ENCODE measurements at places on chromosomes 6 and 20.

- DNase-seq = no peak
Measured at GRCh38 chr20:50253101-50253500, 62.5 kb downstream of the CEBPB start.

DNA sequence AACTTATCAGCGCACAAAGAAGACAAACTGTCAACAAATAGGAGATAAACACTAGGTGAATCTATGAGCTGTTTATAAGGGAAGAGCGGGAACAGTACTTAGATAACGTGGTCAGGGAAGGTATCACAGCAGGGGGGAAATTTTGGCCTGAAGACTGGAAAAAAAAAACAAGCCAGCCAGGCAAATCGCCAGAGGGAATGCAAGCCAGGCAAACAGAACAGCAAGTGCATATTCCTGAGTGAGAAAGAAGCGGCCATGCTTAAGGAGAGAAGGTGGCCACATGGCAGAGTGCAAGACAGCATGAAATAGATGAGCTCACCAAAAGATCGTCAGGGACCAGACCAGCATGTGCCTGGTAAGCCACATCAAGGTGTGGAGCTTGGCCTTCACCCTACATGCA lies 466.5 kb upstream of the ARID1B start:
- DNase-seq = no peak

GRCh38 chr6:93792746-93793145 lies 373.4 kb upstream of the EPHA7 start:
- no peak for DNase-seq

DNA sequence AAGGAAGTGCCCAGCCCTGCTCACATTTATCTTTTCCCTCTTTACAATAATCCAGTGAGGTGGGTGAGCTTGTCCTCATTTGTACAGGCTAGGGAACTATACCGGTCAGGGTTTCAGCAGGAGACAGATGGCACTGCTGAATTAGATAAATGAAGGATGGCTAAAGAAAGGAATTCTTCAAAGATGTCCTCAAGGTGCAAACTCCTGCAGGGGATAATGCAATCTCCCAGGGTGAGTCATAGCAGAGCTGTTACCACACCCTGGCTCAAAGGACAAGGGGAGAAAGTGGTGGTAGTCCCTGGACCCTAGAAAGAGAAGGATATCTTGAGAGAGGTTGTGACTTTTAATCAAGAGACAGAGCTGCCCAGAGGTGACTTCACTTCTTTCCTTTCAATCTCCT lies 66.7 kb downstream of the RFPL4B start:
- DNase-seq = no peak

GRCh38 chr6:31121131-31121790 lies 1.0 kb upstream of the CDSN start:
- DNase-seq = no peak

GRCh38 chr6:141133836-141134235 lies 998.9 kb upstream of the GJE1 start:
- no peak for DNase-seq

DNA sequence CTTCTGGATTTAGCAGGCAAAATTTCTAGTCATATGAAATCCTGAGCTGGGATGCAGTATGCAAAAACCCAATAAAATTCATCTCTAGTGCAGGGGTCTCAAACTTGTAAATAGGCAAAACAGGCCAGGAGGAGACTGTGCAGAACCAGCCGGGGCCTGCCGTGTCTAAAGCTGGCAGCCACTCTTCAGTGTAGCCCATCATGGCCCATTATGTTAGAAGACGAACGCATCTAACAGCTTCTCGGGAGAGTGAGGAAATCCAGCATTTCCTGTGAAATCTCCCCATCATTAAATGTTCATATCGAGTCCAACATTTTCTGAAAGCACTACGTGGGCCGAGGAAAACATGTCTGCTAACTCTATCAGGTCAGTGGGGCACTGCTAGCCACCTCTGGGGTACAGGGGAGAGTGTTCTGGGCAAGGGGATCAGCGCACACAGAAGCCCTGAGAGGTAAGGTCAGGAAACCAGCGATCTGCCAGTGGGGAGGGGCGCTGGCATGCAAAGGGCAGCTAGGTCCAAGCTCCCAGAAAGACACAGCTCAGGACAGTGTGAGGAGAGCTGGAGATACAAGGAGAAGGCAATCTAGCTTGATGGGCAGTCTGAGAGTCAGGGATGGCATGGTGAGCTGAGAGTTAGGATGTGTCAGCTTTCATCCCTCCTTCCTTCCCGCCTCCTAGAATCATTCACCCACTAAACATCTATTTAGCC lies 144.2 kb downstream of the PREX1 start:
- no peak for DNase-seq

DNA sequence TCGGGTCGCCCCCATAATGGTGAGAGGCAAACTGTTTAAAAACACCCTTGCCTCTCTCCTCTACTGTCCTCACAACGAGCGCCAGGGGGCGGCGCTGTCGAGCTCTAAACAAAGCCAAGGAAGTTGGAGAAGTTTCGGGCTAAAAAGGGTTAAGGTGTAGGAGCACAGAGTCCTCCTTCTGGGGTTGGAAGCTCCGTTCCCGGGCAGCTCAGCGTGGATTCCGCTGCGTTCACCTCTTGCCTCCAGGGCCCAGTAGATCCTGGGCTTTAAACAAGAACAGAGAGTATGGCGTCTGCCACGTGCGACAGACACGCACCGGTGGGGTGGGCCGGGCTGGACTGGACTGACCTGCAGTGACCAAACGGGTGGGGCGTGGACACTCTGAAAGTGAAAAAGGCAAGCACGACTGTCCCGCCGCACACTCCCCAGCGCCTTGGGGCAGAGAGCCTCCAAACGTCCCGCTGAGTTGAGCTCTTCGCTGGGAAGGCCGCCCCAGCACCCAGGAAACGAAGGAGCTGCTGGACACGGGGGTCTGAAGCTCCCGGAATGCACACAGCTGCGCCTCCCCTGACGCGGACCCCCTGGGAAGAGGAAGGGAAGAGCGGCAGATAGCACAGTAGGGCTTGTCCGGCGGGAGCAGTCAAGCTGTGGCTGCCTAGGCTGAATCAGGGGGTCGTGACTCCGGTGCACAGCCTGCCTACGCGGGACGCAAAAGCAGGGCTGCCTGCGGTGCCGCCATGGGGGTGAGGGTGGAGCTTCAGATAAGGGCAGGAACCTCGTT lies 1.6 kb upstream of the THBD start:
- DNase-seq = no peak

DNA sequence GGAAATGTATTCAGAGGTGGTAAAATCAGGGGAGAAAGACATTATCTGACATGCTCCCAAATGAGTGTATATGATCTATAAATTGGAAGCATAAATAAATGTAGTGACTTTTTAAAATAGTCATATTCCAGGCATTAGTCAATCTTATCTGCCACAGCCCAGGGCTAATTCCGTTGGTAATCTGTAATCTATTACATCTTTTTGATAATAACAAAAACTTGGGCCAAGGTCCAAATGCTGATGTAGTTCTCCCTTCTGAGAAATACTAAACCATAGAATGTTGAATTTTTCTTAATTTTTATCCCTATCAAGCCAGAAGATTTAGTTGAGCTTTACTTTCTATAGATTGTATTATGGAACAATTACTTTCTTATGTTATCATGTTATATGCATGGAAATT lies 1279.8 kb downstream of the EPHA7 start:
- no peak for DNase-seq

- DNase-seq = no peak
Measured at GRCh38 chr6:155787168-155787567, 331.5 kb upstream of the NOX3 start.

DNA sequence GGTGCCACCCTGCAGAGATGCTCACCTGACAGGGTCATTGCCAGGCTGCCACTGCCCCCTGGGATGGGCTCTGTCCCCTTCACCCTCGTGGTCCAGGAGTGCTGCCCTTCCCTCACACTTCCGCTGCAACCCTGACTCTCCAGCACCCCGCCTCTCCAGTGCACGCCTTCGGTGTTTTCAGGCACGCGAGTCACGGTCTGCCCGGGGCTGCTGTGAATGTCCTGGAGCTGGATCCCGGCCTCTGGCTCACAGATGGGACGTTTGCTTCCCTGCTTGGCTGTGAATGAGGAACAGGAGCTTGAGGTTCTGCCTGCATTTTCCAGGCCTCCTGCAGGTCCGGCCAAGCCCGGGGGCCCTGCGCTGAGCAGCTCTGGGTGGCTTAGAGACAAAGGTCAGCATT lies 343.4 kb downstream of the SMOC2 start:
- DNase-seq = no peak

GRCh38 chr6:142356884-142357225 lies 55.0 kb downstream of the ADGRG6 start:
- DNase-seq = no peak

- DNase-seq = no peak
Measured at GRCh38 chr20:64234291-64234791, 21.2 kb upstream of the PCMTD2 start.

- no peak for DNase-seq
Measured at GRCh38 chr6:79861023-79861422, 86.3 kb downstream of the ELOVL4 start.

DNA sequence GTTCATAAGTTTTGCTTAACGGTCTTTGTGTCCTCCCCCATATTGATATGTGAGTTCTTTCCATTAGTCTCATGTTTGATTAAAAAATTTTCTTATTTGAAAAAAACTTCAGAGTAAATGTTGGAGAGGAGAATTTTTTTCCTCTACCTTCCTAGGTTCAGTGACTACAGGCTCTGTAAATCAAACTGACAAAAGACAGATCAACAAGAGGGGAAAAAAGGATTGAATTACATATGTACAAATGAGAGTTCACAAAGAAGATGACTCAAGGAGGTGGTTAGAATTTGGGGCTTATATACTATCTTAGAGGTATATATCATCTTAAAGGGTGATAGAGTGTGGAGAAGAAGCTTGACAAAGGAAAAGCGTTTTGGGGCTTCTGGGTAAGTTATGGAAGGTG lies 5.6 kb downstream of the TMC2 start:
- no peak for DNase-seq

- no peak for DNase-seq
Measured at GRCh38 chr6:81636930-81637568, 115.4 kb downstream of the TENT5A start.

DNA sequence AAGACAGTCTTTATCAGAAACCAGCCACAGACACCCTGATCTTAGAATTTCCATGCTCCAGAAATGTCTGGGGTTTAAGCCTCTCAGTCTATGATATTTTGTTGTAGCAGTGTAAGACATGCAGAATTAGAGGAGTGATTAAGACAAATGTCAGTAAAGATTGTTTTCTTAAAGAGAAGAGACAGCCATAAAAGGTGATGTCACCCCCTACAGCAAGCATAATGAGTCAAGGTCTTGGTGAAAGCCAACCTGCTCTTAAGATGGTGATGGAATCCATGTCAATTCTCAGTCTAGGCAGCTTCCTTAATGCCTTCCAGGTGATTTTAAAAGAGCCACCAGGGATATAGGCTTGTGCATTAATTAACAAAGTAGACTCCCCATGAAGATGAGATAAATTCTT lies 849.9 kb upstream of the EPHA7 start:
- no peak for DNase-seq

DNA sequence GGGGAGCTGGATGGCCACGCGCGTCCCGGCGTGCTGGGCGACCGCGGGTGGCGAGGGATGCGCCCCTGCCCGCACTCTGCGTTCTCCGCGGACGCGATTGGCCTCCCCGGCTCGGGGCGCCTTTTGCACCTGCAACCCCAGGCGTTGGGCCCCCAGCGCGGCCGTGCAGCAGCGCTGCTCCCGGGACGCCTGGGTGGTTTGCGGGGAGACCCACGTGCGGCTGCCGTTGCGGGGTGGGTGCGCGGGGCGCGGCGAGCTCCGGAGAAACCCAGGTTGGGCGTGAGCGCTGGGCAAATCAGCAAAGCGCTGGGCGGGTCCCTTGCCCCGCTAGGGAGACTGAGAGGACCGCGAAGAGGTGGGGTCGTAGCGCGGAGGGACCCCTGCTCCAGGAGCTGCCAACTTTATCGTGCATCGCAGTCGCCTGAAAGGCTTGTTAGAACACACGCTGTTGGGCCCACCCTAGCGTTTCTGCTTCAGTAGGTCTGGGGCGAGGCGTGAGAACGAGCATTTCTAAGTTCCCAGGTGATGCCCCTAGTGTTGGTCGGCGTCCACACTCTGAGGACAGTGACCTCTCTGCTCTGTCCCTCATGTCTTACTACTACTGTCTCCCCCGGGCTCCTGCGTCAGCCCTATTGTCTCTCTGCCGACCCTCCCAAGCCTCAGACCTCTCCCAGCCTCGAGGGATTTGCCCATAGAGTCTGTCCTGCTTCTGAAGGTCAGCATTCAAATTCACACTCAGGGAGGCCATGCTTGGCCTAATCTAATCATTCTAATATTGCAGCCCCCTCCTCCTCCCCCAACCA lies 538 bp upstream of the ZFP64 start:
- DNase-seq = no peak

GRCh38 chr6:44049989-44050871 lies 77.0 kb downstream of the MRPL14 start:
- no peak for DNase-seq

- DNase-seq = no peak
Measured at GRCh38 chr20:44342248-44342647, 5.4 kb downstream of the R3HDML start.

DNA sequence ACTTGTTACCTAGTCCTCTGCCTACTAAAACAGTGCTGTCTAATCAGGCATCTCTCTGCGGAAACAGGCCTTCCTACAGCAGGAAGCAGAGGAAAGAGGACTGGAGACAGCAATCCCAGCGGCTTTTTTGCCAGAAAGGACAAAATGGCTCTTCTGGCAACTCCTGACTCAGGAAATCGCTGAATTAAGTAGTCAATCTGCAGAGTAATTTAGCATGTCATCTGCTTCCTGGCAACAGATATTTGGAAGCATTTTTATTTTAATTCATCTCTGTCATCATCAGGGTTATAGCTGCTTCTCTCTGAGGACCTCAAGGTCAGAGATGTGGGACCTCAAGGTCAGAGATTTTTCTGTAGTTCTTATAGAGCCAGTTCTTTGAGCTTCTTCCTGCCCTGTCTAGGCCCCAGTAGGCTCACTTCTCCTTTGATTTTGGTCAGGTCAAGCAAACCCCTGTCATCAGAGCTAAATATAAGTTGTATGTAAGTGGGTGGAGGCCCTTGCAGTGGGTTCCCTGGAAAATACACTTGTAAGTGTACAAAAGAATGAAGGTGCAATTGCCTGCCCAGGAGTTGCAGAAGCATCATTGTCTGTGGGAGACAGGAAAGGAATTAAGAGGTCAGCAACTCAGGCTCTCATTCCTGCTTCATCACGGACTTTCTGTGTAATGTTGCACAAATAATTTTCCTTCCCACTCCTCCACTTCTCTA lies 229.4 kb downstream of the ALDH8A1 start:
- DNase-seq = no peak

GRCh38 chr20:62376112-62377063 lies 9.3 kb upstream of the LAMA5 start:
- DNase-seq = no peak

- DNase-seq = no peak
Measured at GRCh38 chr6:151325075-151326050, 66.0 kb downstream of the ZBTB2 start.

DNA sequence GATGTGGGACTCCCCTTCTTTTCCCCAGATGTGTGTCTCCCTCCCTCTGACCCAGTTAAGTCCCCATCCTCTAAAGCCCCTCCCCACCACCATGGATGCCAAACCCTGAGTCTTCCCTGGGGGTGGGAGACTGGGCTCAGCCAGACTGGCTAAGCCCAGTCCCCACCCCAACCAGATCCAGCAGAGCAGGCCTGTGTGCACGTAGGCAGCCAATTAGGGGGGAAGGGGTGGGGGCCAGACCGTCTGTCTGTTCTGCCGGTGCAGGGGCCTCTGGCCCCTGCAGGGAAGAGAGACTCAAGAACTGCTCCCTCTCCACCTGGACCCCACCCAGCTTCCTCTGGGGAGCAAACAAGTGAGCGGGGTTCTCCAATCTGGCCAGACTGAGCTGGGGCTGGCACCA lies 605 bp downstream of the COX4I2 start:
- DNase-seq = no peak

- no peak for DNase-seq
Measured at GRCh38 chr6:125001684-125002405, 39.6 kb downstream of the RNF217 start.

- DNase-seq = no peak
Measured at GRCh38 chr20:41453010-41453950, 86.7 kb upstream of the EMILIN3 start.

All from stimulated activated CD8-positive, alpha-beta memory T cell treated with anti-CD3 and anti-CD28 coated beads, Interleukin-15, amount 100 ng/mL, for 1 hour (primary cell).